ENCODE measurements at places on chromosomes 2 and 18. TPM values are rescaled to one million over a fixed set of nuclear protein-coding genes. Genes with fewer than 3 reads are reported as not detected.

The CROCC2 gene
- not detected for total RNA-seq

The UPP2 gene
- not detected for total RNA-seq

The CPS1 gene
- 18.0 TPM for total RNA-seq

The MERTK gene
- total RNA-seq: 33.6 TPM

The C2orf78 gene
- total RNA-seq: not detected

The SYT4 gene
- total RNA-seq: not detected

The SIX3 gene
- not detected for total RNA-seq

The TRABD2A gene
- total RNA-seq: 0.59 TPM

The PRR30 gene
- total RNA-seq: not detected

The ANKRD30B gene
- not detected for total RNA-seq

The TSPYL6 gene
- total RNA-seq: not detected

The OR6B2 gene
- not detected for total RNA-seq

The SLC38A11 gene
- not detected for total RNA-seq

The NEB gene
- total RNA-seq: 0.92 TPM

The GNAL gene
- 0.46 TPM for total RNA-seq

The KIF5C gene
- total RNA-seq: under 0.01 TPM

The FKBP7 gene
- 26.2 TPM for total RNA-seq

The SCYGR2 gene
- not detected for total RNA-seq

The RAX gene
- total RNA-seq: not detected

The SLC5A7 gene
- total RNA-seq: not detected

The BMP10 gene
- total RNA-seq: not detected

The FBXO48 gene
- 0.20 TPM for total RNA-seq

The LRRTM4 gene
- total RNA-seq: not detected

The SPOPL gene
- total RNA-seq: 17.5 TPM

The VWC2L gene
- not detected for total RNA-seq

The TP53I3 gene
- total RNA-seq: 75.2 TPM

The CCBE1 gene
- total RNA-seq: 2.4 TPM

The DUSP2 gene
- total RNA-seq: 0.53 TPM

The KRCC1 gene
- 16.7 TPM for total RNA-seq

The PIK3C3 gene
- 43.0 TPM for total RNA-seq

The AQP12A gene
- total RNA-seq: not detected

The FBXO15 gene
- not detected for total RNA-seq

The DNAJC5G gene
- total RNA-seq: not detected

The IL1F10 gene
- not detected for total RNA-seq

The RNPEPL1 gene
- total RNA-seq: 18.4 TPM

The MPP4 gene
- 9.0 TPM for total RNA-seq

The SALL3 gene
- total RNA-seq: 1.1 TPM

The GPAT2 gene
- total RNA-seq: 6.3 TPM
